ENCODE measurements at places on chromosomes 3 and 15.

- no peak for DNase-seq
Observed at GRCh38 chr3:96488708-96489107, 325.7 kb upstream of the EPHA6 start.

DNA sequence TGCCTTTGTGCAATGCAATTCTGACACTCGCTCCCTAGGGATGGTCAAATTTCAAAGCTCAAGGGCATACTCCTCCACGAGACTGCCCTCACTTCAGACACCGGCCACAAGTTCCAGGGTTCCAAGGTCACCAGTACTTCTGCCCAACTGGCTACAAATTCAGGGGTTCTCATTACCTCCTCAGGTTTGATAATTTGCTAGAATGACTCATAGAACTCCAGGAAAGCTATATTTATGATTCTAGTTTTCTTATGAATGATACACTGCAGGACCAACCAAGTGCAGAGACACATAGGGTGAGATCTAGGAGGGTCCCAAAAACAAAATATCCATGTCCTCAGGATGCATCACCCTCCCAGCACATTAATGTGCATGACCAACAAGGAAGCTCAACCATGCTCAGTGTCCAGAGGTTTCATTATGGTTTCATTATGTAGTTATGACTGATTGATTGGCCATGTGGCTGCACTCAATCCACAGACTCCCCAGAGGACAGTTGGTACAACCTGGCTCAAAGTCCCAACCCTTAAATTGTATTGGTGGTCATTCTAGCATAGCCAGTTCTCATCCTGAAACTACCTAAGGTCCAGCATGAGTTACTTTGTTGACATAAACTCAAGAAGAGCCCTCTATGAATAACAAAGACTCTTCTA is 170.4 kb upstream of the LRRN1 start:
- no peak for DNase-seq

GRCh38 chr3:169869484-169870220 is at the start of gene LRRC31:
Gene LRRC31, minus strand, starts transcription at chr3:169869935. Its CDS starts 128 bp downstream, at chr3:169869807.
- DNase-seq, result no peak

GRCh38 chr3:194801461-194802432 is 116.1 kb downstream of the FAM43A start:
- no peak for DNase-seq

- no peak for DNase-seq
Observed at GRCh38 chr15:85422607-85423006, 42.2 kb downstream of the AKAP13 start.

- DNase-seq, result no peak
Observed at GRCh38 chr3:13891492-13892073, 11.7 kb upstream of the WNT7A start.

DNA sequence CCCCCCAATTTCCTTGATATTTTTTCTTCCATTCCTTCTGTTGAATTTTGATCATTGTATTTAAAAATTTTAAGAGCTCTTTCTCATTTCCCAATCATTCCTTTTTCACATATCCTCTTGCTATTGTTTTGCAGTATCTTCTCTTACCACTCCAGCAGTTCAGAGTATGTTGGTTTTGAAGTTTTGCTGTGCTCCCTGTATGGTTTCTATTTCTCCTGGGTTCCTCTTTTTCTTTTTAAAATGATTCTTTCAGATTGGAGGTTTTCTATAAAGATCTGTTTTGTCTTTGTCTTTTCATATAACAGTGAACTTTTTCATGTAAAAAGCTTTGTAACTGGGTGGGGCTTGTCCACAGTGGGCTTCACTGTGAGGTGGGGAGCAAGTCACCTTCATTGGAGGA is 12.8 kb downstream of the USP3 start:
- no peak for DNase-seq

DNA sequence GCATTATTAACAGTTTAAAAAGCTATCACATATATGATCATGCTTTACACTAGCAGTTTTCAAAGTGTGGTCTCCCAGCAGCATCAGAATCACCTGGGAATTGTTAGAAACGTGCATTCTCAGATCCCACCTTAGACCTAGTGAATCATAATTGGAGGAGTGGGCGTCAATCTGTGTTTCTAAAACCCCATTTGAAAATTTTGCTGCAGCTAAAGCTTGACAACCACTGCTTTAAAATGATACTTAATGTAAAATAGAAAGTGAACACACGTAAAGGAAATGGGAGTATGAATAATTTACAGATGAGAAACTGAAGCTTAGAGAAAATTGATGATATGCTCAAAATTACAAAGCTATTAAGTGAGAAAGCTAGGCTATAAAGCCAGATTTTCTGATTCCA is 62.3 kb downstream of the SLC9C1 start:
- no peak for DNase-seq

DNA sequence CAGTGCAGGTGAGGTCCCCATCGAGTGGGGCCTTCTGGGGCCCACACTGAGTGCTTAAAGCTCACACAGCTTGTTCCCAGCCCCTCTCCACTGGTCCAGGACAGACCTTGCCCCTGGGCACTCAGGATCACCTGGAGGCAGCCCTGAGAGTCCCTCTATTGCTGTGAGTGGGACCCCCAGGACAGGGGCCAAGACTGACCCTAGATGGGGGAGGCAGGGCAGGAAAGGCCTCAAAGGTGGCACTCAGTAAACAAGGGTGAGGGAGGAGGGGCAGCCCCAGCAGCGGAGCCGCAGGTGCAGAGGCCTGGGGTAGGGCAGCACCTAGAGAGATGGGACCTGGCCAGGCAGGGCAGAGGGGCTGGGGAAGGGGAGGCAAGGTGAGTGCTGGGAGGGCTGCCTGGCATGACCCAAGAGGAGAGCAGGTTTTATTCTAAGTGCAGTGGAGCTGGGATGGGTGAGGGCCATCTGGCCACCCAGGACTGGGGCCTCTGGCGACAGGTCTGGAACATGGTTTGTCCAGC is 27.9 kb downstream of the CFAP100 start:
- peak; percentile 41 for DNase-seq

- DNase-seq, result no peak
Observed at GRCh38 chr15:25391971-25392721, 46.7 kb downstream of the UBE3A start.

DNA sequence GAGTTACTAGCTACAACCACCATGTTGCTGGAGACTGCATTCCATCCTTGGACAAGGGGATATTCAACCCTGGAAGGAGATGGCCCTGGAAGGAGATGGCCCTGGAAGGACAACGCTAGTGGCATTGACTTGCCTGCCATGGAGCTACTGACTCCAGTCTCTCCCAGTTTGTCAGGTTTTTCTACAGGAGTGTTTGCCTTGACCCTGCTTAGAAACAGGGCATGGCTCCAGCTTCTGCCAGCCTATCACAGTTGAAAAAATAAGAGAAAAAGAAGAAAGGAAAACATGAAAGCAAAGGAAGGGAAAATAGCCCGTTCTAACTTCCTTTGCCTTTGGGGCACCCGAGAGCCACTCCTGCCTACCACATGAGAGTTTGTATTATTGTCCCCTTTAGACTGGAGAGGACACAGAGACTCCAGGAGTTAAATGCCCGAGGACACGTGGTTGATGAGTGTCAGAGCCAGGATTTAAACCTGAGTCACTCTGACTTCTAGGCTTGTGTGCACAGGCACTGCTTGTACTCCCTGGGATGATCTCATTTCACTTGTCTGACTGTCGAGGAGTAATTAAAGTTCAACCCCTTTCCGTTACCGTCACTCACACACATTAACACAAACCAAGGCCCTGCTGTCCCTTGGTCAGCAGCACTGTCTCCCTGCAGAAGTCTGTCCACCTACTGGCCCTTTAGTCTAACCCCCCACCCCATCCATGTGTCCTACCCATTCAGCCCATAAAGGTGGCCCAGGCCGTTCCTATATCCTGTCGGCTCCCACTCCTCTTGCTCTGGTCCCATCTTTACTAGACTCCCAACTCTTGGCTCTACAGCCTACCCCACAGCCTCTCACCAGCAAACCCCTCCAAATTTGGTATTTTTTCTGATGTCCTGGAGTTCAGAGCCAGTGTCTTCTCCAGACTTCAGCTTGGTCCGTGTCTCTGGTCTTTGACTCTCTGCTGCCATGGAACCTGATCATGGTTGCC is 46.1 kb downstream of the C2CD4A start:
- no peak for DNase-seq

GRCh38 chr15:93180656-93181055 is 91.6 kb upstream of the RGMA start:
- no peak for DNase-seq

DNA sequence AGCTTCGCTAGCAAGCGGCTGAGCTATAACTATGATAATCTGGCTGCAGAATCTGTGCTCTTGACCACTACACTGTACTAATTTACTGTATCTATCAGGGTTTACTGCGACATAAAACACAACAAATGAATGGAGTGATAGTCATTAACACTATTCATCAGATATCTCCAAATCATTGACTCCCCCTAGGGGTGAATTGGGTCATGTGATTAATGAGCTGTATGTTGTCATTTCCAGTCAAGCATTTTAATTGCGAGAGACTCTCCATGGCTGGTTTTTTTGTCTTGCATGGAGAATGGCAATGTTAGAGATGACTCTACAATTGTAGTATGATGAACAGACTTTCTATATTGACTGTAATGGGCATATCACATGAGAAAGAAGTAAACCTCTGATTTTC is 10.5 kb upstream of the TM4SF18 start:
- peak; percentile 10 for DNase-seq

GRCh38 chr3:17678116-17678741 is 64.2 kb downstream of the TBC1D5 start:
- no peak for DNase-seq

All from SK-N-SH (cell line).